ENCODE measurements at places on chromosomes 11 and 22. TPM values are rescaled to one million over a fixed set of nuclear protein-coding genes. Genes with fewer than 3 reads are reported as not detected.

GRCh38 chr11:108858622-108859021 is 193.8 kb downstream of the DDX10 start:
- peaks cover 16% of the 10 kb centered on the region for H3K4me1 ChIP-seq
- H3K27ac ChIP-seq: no peak overlapping the region
- no peaks in the 10 kb centered on the region for H3K36me3 ChIP-seq
- H3K4me3 ChIP-seq: no peak overlapping the region

DNA sequence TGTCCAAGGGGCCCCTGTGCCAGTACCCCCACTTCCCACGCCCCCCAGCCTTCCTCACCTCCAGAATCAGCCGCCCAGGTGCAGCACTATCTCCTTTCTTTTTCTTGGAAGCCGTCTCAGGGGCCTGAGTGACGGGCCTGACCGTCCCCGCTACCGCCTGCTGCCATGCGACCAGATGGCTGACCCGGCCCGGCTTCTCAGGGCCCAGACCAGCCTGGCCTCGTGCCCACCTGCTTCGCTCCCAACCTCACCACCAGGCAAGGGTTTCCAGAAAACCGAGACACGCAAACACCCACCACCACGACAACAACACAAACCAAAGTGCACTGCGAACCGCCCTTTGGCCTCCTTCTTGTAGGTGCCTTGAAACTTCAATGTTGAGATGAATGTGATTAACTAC is 39.1 kb downstream of the MACROD1 start:
- H3K36me3 ChIP-seq: no peaks in the 10 kb centered on the region
- no peak overlapping the region for H3K27ac ChIP-seq
- H3K27me3 ChIP-seq: no peaks in the 10 kb centered on the region
- H3K4me1 ChIP-seq: peaks cover 15% of the 10 kb centered on the region
- no peak for DNase-seq

- no peaks in the 10 kb centered on the region for H3K36me3 ChIP-seq
- DNase-seq: no peak
Measured at GRCh38 chr11:34586488-34587281, 34.2 kb upstream of the EHF start.

GRCh38 chr11:72100462-72100861 is 2.6 kb downstream of the LAMTOR1 start:
- H3K27ac ChIP-seq: peak overlapping the region; percentile 5
- peaks cover 20% of the 10 kb centered on the region for H3K36me3 ChIP-seq
- H3K4me3 ChIP-seq: no peak overlapping the region
- no peak for DNase-seq
- peaks cover 48% of the 10 kb centered on the region for H3K4me1 ChIP-seq

DNA sequence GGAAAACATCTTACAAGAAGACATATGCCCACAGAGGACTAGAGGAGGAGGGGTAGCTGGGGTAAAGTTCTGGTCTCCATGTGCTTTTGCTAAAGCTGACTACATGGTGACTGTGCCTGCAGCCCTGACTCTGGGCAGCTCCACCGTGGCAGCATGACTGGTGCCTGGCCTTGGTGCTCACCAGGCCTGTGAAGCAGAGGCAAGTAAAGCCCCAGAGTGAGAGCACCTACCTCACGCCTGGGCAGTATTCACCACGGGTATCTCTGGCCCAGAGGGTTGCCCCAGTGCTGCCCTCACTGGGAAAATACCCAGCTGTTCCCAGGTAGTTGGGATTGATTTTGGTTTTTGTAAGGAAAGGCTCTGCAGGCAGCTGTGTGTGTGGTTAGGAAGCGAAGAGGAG is 78.3 kb downstream of the CTTN start:
- no peak for DNase-seq
- peaks cover 2% of the 10 kb centered on the region for H3K4me1 ChIP-seq
- no peak overlapping the region for H3K27ac ChIP-seq
- H3K27me3 ChIP-seq: no peaks in the 10 kb centered on the region

GRCh38 chr22:17990147-17990546 is 34.2 kb downstream of the MICAL3 start:
- no peak overlapping the region for H3K27ac ChIP-seq
- DNase-seq: no peak
- peaks cover 61% of the 10 kb centered on the region for H3K4me1 ChIP-seq
- H3K36me3 ChIP-seq: no peaks in the 10 kb centered on the region
- H3K27me3 ChIP-seq: no peaks in the 10 kb centered on the region
- H3K4me3 ChIP-seq: no peak overlapping the region

GRCh38 chr11:11826260-11826659 is 15.5 kb upstream of the USP47 start:
- H3K27ac ChIP-seq: no peak overlapping the region
- H3K27me3 ChIP-seq: no peaks in the 10 kb centered on the region
- no peak overlapping the region for H3K4me3 ChIP-seq
- no peaks in the 10 kb centered on the region for H3K36me3 ChIP-seq

IGSF9B gene
- 56.2 TPM for total RNA-seq

EPS8L2 gene
- total RNA-seq: 23.5 TPM

TRIM49 gene
- not detected for total RNA-seq

MYOD1 gene
- not detected for total RNA-seq

DNA sequence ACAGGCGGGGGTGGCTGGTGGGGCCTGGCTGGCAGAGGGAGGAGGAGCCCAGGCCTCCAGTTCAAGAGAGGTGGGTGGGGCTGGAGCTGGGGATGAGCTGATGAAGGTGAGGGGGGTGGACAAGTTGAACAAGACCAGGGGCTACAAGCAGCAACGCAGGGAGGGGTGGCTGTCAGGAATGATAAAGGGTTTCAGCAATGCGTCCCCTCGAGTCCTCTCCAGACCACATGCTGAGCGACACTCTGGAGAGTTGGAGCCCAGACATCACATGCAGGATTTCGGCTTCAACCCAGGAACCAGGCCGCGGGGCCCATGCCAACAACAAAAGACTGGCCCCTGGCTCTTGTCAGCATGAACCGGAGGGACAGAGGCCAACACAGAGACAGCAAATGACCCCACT is 480.3 kb downstream of the BRD1 start:
- no peaks in the 10 kb centered on the region for H3K36me3 ChIP-seq
- H3K27ac ChIP-seq: no peak overlapping the region
- no peak for DNase-seq
- H3K4me1 ChIP-seq: no peaks in the 10 kb centered on the region
- H3K4me3 ChIP-seq: no peak overlapping the region

DNA sequence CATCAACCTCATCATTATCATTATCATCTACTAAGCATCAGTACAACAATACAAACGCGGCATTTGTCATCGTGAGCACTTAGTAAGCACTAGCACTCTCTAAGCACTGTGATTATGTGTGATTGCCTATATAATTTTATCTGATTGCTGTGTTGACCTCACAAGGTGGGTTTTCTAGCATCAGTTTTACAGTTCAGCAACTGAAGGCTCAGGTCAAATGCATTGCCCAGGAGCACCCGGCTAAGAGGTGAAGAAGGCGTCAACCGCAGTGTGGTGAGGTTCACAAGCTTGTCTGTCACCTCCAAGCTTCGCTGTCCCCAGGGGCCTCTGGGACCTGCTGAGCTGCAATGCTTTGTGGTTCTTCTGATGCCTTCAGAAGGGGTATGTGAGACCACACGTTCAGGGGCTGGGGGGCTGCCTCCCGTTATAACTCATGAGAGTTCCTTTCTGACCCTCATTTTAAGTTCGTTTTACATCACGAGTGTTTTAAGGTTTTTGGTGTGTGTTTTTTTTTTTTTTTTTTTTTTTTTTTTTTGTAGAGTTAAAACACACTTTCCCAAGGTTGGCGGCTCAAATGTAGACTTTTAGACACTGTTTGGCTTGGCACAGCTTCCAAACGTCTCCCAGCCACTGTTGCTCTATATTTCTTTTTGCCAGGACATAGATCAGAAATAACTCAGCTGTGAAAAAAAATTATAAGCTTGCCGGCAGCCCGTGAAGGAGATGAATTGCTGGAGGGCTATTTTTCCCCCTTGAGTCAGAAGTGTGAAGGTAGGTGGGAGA is 33.8 kb upstream of the SCUBE1 start:
- DNase-seq: no peak
- H3K27me3 ChIP-seq: no peaks in the 10 kb centered on the region
- no peak overlapping the region for H3K4me3 ChIP-seq
- no peaks in the 10 kb centered on the region for H3K36me3 ChIP-seq
- H3K4me1 ChIP-seq: peaks cover 26% of the 10 kb centered on the region

DNA sequence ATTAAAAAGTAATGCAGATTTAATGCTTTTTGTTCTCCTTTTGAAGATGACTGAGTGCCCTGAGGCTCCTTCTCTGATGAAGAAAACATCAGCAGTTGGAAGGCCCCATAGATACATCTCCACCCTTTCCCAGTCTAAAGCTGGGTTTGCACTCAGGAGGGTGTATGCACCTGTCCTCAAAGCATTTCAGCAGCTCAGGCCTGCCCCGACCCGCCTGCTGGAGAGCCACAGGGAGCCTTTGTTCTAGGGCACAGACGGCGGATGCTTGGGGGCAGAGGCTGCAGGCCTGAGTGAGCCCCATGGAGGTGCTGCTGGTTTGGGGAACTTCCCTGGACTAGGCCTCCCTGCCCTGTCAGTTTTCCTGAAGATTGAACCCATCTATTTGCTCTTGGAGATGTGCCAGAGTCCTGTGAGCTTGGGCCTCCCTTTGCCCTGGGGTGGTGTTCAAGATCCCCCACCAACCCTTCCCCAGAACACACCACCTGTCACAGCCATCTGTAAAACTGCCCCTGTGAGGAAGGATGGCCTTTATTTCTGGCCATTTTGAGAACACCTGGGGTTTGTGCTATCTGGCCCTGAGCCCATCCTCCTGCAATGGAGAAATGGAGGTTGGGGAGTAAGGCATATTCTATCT is 160.0 kb downstream of the NAV2 start:
- no peak overlapping the region for H3K27ac ChIP-seq
- DNase-seq: no peak
- H3K4me1 ChIP-seq: peaks cover 28% of the 10 kb centered on the region
- H3K4me3 ChIP-seq: no peak overlapping the region

DNA sequence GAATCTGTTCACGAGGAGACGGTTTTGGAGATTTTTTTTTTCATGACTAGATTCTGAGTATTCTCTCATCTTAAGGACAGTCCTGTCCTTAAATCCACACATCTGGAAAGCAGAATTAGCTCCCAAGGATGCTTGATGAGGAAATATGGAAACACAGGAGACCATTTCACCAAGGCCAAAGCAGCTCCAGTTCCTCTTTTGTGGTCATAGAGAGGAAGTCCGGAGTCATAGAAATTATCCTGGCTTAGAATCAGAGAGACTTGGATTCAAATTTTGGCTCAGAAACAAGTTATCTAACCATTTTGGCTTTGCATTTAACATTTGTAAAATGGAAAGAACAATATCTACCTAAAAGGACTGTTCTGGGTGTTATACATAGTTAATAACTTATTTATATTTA is 7.3 kb upstream of the TEAD1 start:
- H3K27me3 ChIP-seq: no peaks in the 10 kb centered on the region
- DNase-seq: no peak
- H3K4me1 ChIP-seq: no peaks in the 10 kb centered on the region
- H3K4me3 ChIP-seq: no peak overlapping the region
- H3K27ac ChIP-seq: no peak overlapping the region

DNA sequence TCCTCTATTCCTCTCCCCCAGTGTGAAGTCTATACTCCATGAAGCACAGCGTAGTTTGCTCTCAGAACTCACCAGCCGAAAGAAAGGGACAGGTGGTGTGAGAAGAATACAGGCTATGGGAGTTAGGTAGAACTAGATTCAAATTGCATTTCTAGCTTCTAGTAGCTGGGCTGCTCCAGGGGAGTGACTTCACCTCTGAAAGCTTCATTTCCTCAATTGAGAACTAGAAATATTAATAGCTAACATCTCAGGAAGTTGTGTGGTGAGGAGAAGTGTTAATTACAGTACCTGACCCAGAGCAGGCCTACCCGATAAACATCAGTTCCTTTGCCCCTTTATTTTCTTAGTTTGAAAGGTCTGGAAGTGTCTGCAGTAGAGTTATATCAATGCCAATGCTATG is 484.7 kb upstream of the TENM4 start:
- no peaks in the 10 kb centered on the region for H3K27me3 ChIP-seq
- H3K27ac ChIP-seq: no peak overlapping the region
- DNase-seq: peak; percentile 19
- no peaks in the 10 kb centered on the region for H3K4me1 ChIP-seq
- no peaks in the 10 kb centered on the region for H3K36me3 ChIP-seq

GRCh38 chr11:73072935-73073481 is 69.1 kb downstream of the FCHSD2 start:
- peaks cover 23% of the 10 kb centered on the region for H3K4me1 ChIP-seq
- H3K36me3 ChIP-seq: no peaks in the 10 kb centered on the region
- no peak for DNase-seq
- H3K4me3 ChIP-seq: peak overlapping the region; percentile 4
- H3K27ac ChIP-seq: peak overlapping the region; percentile 22

GRCh38 chr11:79139900-79140299 is 300.9 kb downstream of the TENM4 start:
- DNase-seq: no peak
- H3K27ac ChIP-seq: no peak overlapping the region
- no peaks in the 10 kb centered on the region for H3K27me3 ChIP-seq
- H3K4me1 ChIP-seq: no peaks in the 10 kb centered on the region
- no peak overlapping the region for H3K4me3 ChIP-seq

TMA7B gene
- total RNA-seq: not detected

ABCG4 gene
- total RNA-seq: 0.33 TPM

DNA sequence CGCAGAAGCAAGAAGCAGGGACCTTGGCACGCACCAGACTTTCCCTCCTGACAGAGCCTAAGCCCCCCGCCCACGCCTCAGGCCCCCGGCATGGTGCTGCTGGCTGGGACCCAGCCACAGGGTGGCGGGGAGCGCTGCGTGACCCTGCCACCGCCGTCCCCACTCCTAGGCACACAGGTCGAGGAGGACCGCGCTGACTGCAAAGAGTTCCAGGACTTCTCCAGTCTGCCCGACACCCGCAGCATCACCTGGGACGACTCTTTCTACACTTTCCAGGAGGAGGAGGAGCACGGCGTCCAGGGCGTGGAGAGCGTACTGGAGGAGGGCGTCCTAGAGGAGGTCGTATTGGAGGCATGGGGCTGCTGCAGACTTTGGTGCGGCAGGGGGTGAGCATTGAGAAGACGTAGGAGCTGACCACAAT is 103.7 kb downstream of the TRIM51G start:
- no peak overlapping the region for H3K4me3 ChIP-seq
- H3K36me3 ChIP-seq: no peaks in the 10 kb centered on the region
- no peaks in the 10 kb centered on the region for H3K4me1 ChIP-seq
- DNase-seq: no peak
- H3K27me3 ChIP-seq: no peaks in the 10 kb centered on the region

C22orf42 gene
- 0.26 TPM for total RNA-seq

MYRF gene
- total RNA-seq: 0.71 TPM

LRRC74B gene
- not detected for total RNA-seq

GRCh38 chr11:33967451-33967850 is 75.6 kb upstream of the LMO2 start:
- H3K4me1 ChIP-seq: no peaks in the 10 kb centered on the region
- H3K4me3 ChIP-seq: no peak overlapping the region
- H3K36me3 ChIP-seq: no peaks in the 10 kb centered on the region
- no peak for DNase-seq
- H3K27me3 ChIP-seq: no peaks in the 10 kb centered on the region

ALX4 gene
- total RNA-seq: under 0.01 TPM

- peak overlapping the region; percentile 59 for H3K27ac ChIP-seq
- H3K4me1 ChIP-seq: peaks cover 51% of the 10 kb centered on the region
- H3K27me3 ChIP-seq: no peaks in the 10 kb centered on the region
- no peak for DNase-seq
- H3K36me3 ChIP-seq: no peaks in the 10 kb centered on the region
Measured at GRCh38 chr11:68950762-68951161, 30.0 kb downstream of the MRGPRD start.

HDHD5 gene
- 45.1 TPM for total RNA-seq

- DNase-seq: no peak
- H3K4me1 ChIP-seq: peaks cover 19% of the 10 kb centered on the region
- no peak overlapping the region for H3K4me3 ChIP-seq
- no peaks in the 10 kb centered on the region for H3K27me3 ChIP-seq
- no peak overlapping the region for H3K27ac ChIP-seq
Measured at GRCh38 chr11:126426820-126427749, 71.6 kb downstream of the ST3GAL4 start.

CSRP3 gene
- not detected for total RNA-seq
